ENCODE measurements at places on chromosomes 1 and 21. TPM values are rescaled to one million over a fixed set of nuclear protein-coding genes. Genes with fewer than 3 reads are reported as not detected.

The APOBEC4 gene
- not detected for total RNA-seq

The UBASH3A gene
- total RNA-seq: 0.13 TPM

The UQCRHL gene
- 5.7 TPM for total RNA-seq

The SPRR2G gene
- not detected for total RNA-seq

The LCE1B gene
- total RNA-seq: not detected

The DIO1 gene
- total RNA-seq: not detected

The CRNN gene
- not detected for total RNA-seq

The KCNQ4 gene
- 0.43 TPM for total RNA-seq

Measured in A549 treated with GW870086 at 1 μM for 4 hours (cell line).